ENCODE measurements at places on chromosomes 1 and 21.

GRCh38 chr1:240500647-240501046, 111.3 kb downstream of the GREM2 start:
- no peak overlapping the region for H3K4me3 ChIP-seq
- H3K27ac ChIP-seq = no peak overlapping the region
- H3K27me3 ChIP-seq = no peaks in the 10 kb centered on the region
- no peaks in the 10 kb centered on the region for H3K36me3 ChIP-seq

GRCh38 chr1:104028416-104029035, 278.8 kb downstream of the AMY1C start:
- H3K27ac ChIP-seq = no peak overlapping the region
- no peaks in the 10 kb centered on the region for H3K4me1 ChIP-seq
- H3K36me3 ChIP-seq = no peaks in the 10 kb centered on the region

DNA sequence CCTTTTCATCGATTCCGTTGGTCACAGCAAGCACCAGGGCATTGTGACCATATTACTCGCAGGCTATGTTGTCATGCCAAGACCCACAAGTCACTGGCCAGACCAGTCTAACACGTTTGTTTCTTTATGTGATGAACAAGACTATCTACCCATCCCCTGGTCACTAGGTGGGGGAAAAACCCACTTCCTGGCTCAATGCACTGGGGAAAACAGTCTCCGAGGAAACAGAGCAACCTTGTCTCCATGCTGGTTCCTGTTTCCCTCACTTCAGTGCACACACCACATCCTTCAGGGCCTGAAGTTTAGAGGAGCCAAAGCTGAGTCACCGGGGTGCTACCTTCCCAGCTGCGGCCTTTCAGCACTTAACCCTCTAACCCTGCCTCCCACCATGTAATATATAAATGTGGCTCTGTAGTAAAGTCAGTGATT, 20.9 kb downstream of the ERICH3 start:
- no peak for DNase-seq
- no peaks in the 10 kb centered on the region for H3K36me3 ChIP-seq
- H3K27me3 ChIP-seq = no peaks in the 10 kb centered on the region
- no peaks in the 10 kb centered on the region for H3K4me1 ChIP-seq
- H3K4me3 ChIP-seq = no peak overlapping the region

DNA sequence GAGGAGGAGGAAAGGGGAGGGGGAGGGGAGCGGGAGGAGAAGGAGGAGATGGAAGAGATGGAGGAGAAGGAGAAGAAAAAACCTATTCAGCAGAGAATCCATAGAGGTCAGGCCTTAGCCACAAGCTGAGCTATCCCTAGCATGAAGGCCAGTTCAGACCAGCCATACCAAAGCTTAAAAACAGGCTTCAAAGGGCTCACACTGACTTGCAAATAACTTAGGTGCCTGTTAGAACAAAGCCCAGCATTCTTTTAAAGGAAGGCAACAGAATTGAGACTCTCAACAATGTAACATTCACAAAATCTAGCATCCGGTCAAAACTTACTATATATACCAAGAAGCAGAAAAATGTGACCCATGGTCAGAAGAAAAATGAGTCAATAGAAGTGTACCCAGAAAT, 43.6 kb upstream of the IFFO2 start:
- no peaks in the 10 kb centered on the region for H3K4me1 ChIP-seq
- no peaks in the 10 kb centered on the region for H3K36me3 ChIP-seq
- no peak overlapping the region for H3K4me3 ChIP-seq
- DNase-seq = no peak

- H3K27me3 ChIP-seq = no peaks in the 10 kb centered on the region
- H3K27ac ChIP-seq = no peak overlapping the region
- H3K4me3 ChIP-seq = no peak overlapping the region
- no peaks in the 10 kb centered on the region for H3K36me3 ChIP-seq
- DNase-seq = no peak
- H3K4me1 ChIP-seq = no peaks in the 10 kb centered on the region
Observed at GRCh38 chr1:208552928-208553327, 308.7 kb upstream of the PLXNA2 start.

DNA sequence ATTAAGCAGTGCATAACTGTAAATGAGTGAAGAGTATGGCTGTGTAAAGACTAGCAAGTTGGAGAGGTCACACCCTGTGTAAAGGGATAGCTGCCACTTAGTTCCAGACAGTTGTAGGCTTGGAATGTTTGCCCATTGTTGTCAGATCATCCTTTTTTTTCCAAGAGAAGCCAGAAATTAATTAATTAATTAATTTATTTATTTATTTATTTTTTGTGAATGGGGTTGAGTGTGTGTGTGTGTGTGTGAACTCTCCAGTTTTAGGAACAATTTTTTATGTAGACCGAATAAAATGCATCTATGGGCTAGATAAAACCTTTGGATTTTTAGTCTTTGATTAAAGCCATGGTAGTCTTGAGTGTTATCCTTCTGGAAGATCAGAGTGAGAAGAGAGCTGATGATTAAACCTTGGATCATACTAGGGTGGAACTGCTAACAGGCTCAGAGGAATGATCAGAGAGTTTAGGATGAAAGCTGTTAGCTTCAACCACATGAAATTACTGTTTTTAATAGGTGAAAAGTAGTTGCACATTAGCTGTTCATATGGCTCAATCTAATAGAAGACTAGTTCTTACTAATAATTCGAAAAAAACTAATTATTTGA, 58.4 kb downstream of the OSBPL9 start:
- H3K4me1 ChIP-seq = no peaks in the 10 kb centered on the region
- no peaks in the 10 kb centered on the region for H3K36me3 ChIP-seq
- no peak overlapping the region for H3K27ac ChIP-seq
- H3K27me3 ChIP-seq = no peaks in the 10 kb centered on the region
- no peak for DNase-seq
- no peak overlapping the region for H3K4me3 ChIP-seq
